ENCODE measurements at places on chromosomes 4 and X.

DNA sequence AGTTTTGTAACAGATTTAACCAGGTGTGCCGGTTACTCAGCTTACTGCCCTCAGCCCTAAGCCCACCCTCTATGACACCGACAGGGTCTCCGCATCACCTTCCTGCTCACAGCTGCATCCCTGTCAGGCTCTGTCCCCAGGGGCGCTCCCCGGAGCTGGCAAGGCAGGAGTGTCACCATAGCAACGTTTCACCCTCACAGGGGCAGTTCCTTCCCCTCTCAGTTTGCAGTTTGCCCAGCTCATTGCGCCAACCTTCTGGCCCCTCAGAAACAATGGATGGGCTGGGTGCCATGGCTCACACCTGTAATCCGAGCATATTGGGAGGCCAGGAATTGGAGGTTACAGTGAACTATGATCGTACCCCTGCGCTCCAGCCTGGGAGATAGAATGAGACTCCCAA is 42.6 kb downstream of the RGS12 start:
- no peak for DNase-seq

DNA sequence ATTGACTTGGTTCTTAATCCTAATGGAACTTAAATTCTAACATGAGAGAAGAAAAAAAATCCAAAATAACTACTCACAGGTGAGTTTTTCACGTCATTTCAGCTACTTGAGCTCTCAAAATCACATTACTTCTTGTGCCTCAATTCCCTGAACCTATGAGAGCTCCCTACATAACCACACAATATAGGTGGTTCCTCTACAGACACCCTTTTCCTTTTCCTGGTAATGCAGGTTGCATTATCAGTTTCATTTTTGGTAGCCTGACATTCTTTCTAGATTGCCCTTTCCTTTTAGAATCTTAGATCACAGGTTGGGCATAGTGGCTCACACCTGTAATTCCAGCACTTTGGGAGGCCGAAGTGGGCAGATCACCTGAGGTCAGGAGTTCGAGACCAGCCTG is 4.3 kb downstream of the GPR34 start:
- DNase-seq, result no peak

- no peak for DNase-seq
Measured at GRCh38 chr4:74555231-74555630, 110.3 kb downstream of the AREG start.

DNA sequence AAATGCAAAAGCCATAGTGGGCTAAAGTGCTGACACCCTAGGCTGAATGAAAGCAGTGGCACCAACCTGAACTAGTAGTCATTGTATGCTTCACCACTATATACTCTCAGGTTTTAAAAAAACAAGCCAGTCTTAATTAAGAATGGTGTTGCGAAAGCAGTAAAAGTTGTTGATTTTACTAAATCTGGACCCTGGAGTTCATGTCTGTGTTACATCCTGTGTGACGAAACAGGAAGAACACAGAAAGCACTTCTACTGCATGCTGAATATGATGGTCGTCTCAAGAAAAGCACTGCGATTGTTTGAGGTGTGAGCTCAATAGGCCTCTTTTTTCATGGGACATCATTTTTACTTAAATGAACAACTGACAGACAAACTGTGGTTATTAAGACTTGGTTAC is 24.2 kb upstream of the GDPD2 start:
- no peak for DNase-seq

- DNase-seq, result no peak
Measured at GRCh38 chrX:13000301-13000811, 25.4 kb downstream of the TMSB4X start.

DNA sequence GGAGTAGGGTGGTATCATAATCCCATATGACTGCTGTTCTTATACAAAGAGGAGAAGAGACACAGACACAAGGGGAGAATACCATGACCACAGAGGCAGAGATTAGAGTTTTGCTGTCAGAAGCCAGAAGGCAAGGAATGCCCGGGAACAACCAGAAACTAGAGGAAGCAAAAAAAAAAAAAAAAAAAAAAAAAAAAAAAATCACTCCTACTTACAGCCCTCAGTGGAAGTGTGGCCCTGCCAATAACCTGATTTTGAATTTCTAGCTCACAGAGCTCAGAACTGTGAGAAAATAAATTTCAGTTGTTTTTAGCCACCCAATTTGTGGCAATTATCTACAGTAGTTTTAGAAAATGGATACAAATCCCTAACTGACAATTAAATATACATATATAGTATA is 30.4 kb upstream of the UBE2NL start:
- DNase-seq, result no peak

GRCh38 chr4:38920677-38921076 is 53.1 kb downstream of the FAM114A1 start:
- DNase-seq, result no peak

DNA sequence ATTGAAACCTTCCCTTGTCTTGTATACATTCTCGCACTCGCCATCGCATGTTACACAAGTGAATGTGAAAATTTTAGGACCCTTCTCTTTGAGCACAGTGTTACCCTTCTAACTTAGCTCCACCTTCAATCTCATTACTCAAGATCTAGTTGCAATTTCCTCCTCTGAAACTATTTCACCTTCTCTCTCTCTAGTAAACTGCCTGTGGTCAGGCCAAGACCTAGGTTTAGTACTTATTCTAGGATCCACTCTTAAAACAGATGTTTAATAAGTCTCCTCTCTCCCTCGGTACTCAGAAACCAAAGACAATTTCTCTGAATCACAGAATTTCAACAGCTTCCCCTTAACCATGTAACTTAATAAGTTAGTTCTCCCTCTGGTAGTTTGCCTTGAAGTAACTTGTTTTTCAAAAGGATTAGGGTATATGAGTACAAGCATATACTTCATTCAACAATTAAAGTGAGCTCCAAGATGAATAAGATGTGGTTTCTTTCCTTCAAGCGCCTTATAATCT is 156.0 kb downstream of the SH3KBP1 start:
- no peak for DNase-seq

DNA sequence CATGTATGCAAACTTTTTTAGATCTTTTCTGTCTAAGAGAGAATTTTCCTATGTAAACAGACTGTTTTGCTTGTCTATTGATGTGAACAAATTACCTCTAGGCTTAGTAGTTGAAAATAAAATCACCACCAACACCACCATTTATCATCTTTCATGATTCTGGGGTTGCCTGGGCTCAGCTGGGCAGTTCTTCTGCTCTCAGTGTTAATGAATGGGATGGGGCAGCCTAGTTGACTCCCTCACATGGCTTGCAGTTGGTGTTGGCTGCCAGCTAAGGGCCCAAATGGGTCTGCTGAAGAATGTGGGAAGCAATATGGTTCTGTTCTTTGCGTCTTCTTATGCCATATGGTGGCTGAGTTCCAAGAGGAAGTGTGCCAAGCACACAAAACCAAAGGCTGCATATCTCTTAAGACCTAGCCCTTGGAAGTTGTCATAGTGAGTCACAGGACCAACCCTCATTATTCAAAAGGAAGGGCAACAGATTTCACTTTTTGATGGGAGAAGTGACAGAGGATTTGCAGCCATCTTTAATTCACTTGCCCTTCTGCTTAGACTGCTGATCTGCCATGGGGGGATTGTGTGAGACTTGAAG is 17.9 kb downstream of the REELD1 start:
- no peak for DNase-seq

DNA sequence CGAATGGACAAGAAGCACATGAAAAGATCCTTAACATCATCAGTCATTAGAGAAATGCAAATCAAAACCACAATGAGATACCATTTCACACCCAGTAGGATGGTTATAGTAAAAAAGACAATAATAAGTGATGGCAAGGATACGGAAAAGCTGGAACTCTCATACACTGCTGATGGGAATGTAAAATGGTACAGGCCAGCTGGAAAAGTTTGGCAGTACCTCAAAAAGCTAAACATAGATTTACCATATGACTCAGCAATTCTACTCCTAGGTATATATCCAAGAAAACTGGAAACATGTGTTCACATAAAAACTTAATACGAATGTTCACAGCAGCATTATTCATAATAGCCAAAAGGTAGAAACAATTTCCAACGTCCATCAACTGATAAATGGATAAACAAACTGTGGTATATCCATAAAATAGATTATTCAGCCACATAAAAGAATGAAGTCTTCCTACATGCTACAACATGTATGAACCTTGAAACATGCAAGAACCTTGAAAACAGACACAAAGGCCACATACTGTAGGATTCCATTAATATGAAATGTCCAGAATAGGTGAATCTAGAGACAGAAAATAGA is 11.9 kb downstream of the RPS6KA3 start:
- DNase-seq, result no peak

GRCh38 chr4:8866421-8866820 is 5.2 kb downstream of the HMX1 start:
- DNase-seq, result no peak

DNA sequence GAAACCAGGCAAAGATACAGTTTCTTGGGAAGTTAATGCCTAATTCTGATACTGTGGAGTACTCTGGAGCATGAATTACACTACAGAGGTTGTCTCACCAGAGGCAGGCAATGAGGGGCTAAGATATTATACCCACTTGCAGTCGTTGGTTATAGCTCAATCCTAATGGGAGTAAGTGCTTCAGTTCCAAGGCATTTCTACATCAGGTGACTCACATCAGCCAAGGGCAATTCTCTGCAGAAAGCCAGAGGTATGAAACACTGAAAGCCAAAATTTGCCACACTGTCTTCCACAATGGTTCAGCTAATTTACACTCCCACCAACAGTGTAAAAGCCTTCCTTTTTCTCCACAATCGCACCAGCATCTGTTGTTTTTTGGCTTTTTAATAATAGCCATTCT is 174.0 kb upstream of the IL15 start:
- no peak for DNase-seq

GRCh38 chr4:24975510-24975909 is 55.2 kb downstream of the LGI2 start:
- no peak for DNase-seq

DNA sequence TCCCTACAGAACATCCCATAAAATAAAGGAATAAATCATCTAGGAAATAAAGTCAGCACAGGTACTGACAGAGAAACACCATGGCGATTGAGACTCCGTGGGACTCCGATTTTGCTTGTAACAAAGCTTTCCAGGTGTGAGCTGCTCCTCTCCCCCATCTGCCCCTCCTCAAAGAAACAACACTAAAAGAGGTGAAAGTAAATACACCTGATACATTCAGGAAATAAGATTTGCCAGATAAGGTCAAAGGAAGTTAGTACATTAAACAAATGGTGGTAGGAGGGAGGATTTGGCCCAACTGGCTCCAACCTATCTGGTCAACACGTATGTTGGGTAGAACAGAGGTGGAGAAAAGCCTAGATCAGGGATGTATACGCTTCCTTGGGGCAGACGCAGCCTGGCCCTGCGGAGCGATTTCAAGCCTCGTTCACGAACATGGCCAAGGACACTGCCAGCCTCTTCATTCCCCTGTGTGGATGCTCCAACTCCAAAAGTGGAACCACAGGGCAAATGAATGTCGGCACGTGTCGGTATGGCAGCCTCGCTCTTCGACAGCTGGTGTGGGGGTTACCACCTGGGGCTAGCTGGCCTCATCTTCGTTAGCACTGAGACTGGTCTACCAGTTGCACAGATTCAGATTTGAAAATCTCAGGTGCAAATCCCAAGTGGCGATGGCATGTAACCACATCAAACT is 162.5 kb downstream of the AFAP1 start:
- no peak for DNase-seq

DNA sequence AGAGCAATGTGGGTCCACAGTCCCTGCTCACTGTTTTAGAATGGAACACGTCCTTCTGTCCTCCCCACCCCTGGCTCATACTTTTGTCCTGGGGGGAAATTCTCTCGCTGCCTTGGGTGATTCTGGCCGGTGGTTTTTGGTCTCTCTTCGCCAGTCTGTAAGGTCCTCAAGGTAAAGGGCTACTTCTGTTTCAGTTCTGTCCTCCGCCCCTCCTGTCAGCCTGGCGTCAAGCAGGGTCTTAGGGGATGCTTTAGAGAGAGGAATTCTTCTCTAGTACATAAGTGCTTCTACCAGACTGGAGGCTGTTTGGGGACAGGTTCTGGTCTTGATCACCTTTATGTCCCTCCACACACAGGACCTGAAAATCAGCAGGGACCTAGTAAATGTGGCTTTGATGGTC is 617 bp upstream of the MRFAP1L1 start:
- no peak for DNase-seq

DNA sequence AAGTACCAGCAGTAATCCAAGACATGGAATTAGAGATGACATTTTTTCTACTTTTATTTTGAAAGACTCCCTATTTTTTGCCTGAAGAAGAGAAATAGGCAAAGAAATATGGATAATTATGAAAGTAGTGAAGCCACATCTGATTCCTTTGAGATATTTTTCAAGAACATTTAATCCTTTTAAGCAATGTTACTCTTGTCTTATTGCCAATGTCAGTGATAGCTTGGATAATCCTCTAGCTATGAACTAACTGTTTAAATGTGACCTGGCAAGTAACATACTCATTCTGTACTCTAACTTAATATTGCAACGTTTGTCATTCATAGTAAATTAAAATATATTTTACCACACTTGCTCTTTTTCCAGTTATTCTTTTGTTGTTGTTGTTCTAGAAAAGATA is 181.3 kb downstream of the VEGFC start:
- no peak for DNase-seq

DNA sequence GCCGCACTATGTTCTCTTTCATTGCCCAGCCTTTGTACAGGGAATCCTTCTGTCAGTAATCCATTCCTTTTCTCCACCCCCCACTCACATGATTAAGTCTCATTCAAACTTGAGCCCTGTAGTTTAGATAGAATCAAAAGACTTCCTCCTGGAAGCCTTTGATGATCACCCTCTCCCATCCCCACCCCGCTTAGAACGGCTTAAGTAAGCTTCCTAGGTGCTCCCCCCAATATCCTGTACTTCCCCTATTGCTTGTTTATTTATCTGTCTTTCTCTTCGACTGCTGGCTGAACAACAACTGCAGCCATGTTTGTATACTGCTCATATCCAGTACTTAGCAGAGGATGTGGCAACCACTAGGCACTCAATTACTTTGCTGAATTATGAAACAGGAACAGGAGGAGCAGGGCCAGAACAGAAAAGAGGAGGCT is 38.5 kb upstream of the GPC3 start:
- no peak for DNase-seq

DNA sequence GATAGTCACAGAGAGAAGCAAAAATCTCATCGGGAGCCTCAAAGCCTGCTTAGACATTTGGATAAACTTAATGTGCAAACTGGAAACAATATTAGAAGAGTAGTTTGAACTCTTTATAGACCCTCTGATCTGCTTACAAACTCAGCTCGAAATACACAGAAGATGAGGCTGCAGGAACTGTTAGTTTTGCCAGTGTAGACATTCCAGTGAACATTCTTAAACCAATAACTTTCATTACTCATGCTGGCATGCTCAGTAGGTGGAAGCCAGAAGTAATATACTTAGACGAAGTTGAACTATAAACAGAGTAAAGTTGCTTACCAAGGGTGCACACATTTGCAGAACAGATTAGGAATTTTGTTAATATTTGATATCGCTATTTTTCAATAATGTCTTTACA is 303.5 kb downstream of the ANKRD50 start:
- DNase-seq, result no peak

DNA sequence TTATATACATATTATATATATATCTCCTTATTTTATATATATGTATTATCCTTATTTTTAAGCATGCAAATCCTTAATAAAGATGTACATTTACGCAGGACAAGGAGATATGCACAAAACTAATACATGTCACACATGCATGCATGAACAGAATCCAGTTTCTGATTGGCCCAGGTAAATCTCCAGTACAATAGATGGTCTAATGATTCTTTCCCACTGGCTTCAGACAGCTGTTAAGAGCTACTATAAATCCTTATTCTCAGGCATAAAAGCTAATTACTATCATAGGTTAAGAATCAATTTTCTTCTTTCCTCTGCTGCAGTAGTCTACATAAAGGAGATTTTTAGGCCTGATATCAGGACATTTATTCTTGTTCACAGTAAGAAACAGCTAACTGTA is 689.8 kb downstream of the KCTD8 start:
- no peak for DNase-seq

All from D341Med (cell line).